ENCODE measurements at places on chromosomes 12 and 14. TPM values are rescaled to one million over a fixed set of nuclear protein-coding genes. Genes with fewer than 3 reads are reported as not detected.

The EXOC3L4 gene
- total RNA-seq: 6.6 TPM

The SARNP gene
- total RNA-seq: 38.0 TPM

The OR6C4 gene
- total RNA-seq: not detected

The DUSP6 gene
- total RNA-seq: 106 TPM

The MYH6 gene
- 0.64 TPM for total RNA-seq

The CHST11 gene
- total RNA-seq: 13.7 TPM

The KRT74 gene
- not detected for total RNA-seq
